SK-N-SH (cell line): ENCODE measurements at places on chromosomes 2 and 18.

DNA sequence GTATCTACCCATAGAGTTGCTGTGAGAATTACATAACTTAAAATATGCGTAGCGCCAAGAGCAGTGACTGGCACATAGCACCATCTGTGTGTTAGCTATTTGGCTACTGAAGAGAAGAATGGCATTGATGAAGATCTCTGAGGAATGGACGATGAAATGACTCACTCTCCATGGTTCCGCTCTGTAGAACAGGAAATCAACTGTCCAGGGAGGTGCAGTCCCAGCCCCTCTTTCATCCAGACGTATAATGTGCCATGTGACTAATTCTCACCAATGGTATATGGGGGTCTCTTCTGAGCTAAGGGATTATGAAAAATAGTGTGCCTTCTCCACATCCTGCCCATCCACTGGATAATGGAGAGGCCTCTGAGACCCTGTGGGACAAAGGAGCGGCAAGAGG, 254.8 kb downstream of the CYP26B1 start:
- DNase-seq, result no peak

GRCh38 chr2:45241061-45241561, 231.9 kb upstream of the SIX2 start:
- no peak for DNase-seq

DNA sequence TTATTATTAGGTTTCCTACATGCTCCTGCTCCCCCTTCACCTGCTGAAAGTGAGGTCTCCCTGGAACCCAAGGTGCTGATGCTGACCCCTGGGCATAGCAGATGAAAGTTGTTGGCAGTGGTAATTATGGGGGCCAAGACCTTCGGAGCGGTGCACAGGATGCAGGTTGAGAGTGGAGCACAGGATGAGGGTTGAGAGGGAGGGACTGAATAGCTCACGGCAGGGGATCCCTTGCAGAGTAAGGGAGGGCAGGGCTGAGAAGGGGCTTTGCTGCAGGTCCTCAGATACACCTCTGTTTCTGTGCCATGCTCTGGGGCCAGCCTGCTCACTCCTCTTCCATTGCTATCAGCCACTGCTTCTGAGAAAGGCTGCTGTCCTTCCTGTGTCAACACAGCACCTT, 163.3 kb downstream of the FHOD3 start:
- no peak for DNase-seq

DNA sequence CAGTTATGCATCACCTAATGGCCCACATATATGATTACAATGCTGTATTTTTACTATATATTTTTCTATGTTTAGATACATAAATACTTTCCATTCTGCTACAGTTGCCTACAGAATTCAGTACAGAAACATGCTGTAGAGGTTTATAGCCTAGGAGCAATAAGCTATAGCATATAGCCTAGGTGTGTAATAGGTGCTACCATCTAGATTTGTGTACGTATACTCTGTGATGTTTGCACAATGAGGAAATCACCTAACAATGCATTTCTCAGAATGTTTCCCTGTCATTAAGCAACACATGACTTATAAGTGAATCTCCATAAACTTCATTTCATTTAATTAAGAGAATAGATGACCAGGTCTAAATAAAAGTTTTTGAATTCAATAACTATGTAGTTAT, 43.5 kb downstream of the SLC38A11 start:
- DNase-seq, result no peak

- no peak for DNase-seq
These were observed 18.7 kb upstream of the RASGRP3 start for GRCh38 chr2:33457556-33458247.

GRCh38 chr2:237896507-237896892, 37.1 kb downstream of the RAMP1 start:
- no peak for DNase-seq

DNA sequence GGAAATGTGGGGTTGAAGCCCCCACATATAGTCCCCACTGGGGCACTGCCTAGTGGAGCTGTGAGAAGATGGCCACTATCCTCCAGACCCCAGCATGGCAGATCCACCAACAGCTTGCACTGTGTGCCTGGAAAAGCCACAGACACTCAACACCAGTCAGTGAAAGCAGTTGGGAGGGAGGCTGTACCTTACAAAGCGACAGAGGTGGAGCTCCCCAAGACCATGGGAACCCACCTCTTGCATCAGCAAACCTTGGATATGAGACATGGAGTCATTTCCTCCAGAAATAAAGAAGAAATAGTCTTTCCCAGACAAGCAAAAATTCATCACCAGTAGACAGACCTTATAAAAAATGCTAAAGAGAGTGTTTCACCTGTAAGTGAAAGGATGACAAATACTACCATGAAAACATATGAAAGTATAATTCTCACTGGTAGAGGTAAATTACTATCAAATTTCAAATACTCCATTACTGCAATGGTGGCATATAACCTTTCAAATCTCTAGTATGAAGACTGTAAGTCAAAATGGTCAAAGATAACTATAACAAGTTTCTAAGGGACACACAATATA, 152.6 kb upstream of the EPHA4 start:
- no peak for DNase-seq

DNA sequence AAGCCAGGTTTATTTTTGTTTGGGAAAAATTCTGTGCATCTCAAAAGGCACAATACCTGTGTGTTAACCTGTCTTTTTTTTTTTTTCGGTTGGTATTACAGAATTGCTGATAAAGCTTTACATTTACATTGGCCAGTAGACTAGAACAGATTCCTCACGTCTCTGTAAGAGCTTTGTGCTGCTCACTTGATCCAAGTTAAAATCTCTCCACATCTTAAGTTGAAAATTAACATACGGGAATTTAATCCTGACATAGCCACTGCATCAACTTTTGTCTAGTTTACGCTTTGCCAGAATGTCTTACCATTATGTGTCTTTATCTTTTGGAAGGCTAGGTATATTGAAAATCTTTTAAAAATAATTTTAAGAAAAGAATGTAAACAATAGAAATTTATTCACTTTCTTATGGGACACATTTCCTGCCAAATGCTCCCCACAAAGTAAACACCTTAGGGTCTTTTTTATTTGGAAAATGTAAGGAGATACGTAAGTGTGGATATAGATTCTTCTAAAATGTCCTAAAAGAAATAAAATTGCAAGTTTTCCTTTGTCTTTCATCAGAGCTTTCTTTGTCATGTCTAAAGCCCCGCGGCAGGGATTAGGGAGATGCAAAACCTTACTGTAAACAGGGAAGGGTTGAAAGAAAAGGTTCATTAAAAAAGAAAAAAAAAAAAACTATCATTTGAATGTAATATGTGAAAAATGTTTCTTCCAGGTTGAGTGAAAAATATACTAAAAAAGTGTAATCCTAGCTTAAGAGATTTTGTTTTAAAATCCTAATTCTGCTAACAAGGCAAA, 912.8 kb downstream of the NRXN1 start:
- no peak for DNase-seq

- DNase-seq, result peak; percentile 54
These were observed 419.6 kb upstream of the POU3F3 start for GRCh38 chr2:104434318-104434792.

DNA sequence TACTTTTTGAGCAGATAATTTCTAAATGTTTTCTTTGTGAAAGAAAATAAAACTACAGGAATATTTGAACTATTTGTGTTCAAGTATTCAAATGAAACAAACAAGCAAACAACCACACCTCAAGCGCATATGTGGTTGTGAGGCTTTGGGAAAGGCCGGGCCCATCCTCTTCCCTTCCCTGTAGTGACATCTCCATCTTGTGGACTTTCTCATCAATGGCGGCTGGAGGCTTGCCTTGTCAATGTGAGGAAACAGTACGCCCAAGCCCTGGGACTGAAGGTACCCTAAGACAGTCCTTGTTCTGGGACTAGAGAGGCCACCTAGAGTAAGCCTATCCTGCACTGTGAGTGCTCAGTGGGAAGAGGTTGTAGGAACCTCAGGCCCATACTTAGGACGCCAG, 166.8 kb downstream of the TPGS2 start:
- no peak for DNase-seq

- DNase-seq, result no peak
These were observed 94.4 kb downstream of the STPG4 start for GRCh38 chr2:47060652-47061170.

DNA sequence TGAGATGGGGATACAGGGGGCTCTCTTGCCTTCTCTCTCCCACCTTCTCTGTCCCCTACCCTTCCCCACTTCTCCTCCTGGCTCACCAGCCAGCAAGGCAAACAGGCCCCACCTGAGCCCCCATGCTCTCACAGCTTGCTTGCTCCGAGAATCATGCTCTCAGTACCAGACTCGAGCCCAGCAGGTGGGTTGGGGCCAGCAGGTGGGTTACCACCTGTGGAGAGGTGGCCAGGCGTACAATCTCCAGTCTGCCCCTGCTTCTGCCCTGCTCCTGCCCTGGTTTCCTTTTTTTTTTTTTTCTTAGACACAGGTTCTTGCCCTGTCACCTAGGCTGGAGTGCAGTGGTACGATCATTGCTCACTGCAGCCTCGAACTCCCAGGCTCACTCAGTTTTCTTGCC, 214.5 kb downstream of the SH3RF3 start:
- DNase-seq, result no peak

GRCh38 chr18:22278798-22279197, 109.4 kb downstream of the GATA6 start:
- no peak for DNase-seq

DNA sequence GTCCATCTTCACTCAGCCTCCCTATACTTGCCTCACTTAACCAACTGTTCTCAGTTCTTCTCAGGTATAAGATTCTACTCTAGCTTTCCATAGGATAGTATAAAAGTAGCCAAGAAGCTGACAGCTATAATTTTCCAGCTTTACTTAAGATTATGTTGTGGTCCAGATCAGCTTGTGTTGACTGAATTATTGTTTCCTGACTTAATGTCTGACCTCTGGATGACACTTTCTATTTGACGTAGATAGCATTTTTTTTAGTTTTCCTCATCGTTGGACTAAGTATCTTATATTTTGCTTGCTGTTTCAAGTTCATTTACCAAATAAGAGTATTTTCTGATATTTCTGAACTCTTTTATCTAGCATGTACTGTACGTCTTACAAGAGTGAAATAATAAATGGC, 1272.5 kb upstream of the CDH2 start:
- DNase-seq, result no peak

GRCh38 chr2:20698916-20699613, 32.1 kb downstream of the GDF7 start:
- DNase-seq, result no peak

GRCh38 chr2:5465859-5466258, 226.3 kb upstream of the SOX11 start:
- no peak for DNase-seq

GRCh38 chr2:151182899-151183809, 78.5 kb downstream of the RBM43 start:
- no peak for DNase-seq

- DNase-seq, result peak; percentile 73
These were observed 983 bp downstream of the CXXC1 start for GRCh38 chr18:50286391-50287027.
